NCI-H1048 (cell line): ENCODE measurements at places on chromosomes 7 and 10.

GRCh38 chr7:38438970-38439369 is 165.5 kb upstream of the TARP start:
- DNase-seq = no peak

GRCh38 chr10:124011464-124011863 is 81.9 kb downstream of the CHST15 start:
- no peak for DNase-seq

GRCh38 chr7:137790828-137791227 is 55.9 kb downstream of the DGKI start:
- no peak for DNase-seq

DNA sequence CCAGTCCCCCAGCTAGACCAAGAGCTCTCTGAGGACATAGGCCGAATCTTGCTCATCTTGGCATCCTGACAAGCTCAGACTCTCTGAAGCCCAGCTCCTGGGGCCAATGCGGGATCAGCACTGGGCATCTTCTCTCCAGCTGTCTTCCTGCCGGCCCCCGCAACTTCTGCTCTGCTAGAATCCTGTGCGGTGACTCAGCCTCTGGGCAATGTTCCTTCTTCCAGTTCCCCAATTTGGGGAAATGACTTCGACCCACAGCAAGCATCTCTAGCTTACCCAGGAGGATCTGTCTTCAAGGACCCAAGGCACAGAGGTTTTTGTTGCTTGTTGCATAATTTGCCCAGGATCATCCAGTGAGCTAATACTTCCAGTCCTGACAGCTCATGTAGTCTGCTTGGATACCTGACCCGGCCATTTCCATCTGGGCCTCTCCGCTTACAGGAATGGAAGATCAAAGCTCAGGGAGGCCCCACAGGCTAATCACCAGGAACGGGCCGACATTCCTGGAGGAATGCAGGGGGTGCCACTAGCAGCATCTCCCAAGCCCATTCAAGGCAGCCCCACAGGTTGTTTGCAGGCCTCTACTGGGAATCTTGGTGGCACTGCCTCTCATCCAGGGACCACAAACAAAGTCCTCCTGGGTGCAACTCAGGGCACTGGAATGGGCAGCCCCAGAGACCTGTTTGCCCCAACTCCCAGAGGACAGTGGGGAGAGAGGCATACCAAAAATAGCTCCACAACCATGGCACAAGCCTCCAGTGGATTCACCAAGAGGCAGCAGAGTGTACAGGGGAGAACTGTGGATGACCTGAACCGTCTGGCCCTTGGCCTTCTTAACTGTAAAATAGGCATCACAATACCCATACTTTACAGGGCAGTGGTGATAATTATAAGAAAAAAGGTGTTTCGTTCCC is 151.9 kb downstream of the NEURL1 start:
- no peak for DNase-seq

- DNase-seq = no peak
Observed at GRCh38 chr7:25028370-25029021, 48.5 kb upstream of the OSBPL3 start.

DNA sequence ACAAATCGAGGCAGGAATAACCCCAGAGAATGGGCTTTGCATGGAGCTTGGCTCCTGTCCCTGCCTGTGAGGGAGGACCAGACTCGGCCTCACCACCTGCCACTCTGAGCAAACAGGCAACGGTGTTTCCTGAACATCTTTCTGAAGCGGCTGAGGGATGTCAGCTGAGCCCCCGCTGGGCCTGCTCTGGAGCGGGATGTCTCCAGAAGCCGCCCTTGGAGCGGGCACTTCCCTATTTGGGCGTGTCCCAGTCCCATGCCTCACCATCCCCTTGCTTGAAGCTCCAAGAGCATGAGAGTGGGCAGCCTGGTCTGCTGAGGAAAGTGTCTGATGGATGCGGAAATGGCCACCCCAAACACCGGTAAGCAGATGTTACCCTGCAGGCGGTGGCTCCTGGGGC is 10.2 kb downstream of the ALKBH4 start:
- DNase-seq = no peak

DNA sequence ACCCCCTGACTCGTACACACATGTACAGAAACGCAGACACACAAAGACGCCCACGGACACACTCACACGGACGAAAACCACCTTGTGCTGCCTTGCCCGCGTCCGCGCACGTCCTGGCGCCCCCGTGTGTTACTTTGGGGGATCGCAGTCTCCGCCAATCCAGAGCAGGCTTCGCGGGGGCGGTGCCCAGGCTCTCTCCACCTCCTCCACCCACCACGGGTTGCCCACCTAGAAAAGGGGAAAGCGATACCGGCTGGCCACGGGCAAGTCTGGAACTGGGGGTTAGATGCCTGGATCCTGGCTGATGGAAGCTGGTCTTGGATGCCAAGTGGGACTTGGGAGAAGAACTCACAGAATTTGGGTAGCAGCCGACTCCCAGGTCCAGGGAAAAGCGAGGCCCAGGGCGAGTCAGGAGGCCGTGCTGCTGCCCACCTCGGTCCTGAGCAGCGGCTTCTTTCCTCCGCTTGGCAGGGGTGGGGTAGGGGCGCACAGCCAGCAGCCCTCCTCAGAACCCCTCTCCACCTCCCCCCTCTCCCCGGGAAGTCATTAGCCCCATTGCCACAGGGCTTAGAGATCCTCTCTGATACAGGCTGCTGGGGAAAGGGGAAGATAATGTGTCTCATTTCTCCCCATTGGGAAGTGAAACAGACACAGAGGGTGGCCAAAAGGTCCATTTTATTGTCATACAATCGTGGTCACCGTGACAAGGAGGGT is 4.6 kb upstream of the VGF start:
- DNase-seq = no peak

GRCh38 chr7:7408001-7408770 is 127.5 kb downstream of the COL28A1 start:
- DNase-seq = no peak

DNA sequence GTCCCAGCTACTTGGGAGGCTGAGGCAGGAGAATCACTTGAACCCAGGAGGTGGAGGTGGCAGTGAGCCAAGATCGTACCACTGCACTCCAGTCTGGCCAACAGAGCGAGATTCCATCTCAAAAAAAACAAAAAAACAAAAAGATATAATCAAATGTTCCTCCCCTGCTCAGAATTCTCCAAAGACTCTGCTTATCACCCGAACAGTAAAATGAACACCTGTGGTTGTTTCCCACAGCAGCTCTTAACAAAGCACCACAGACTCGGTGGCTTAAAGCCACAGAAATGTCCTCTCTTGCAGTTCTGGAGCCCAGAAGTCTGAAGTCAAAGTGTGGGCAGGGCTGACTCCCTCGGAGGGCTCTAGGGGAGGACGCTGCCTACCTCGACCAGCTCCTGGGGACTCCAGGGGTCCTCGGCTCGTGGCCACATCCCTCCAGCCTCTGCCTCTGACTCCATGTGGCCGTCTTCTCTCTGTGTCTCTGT is 4.1 kb upstream of the INTS1 start:
- DNase-seq = no peak

DNA sequence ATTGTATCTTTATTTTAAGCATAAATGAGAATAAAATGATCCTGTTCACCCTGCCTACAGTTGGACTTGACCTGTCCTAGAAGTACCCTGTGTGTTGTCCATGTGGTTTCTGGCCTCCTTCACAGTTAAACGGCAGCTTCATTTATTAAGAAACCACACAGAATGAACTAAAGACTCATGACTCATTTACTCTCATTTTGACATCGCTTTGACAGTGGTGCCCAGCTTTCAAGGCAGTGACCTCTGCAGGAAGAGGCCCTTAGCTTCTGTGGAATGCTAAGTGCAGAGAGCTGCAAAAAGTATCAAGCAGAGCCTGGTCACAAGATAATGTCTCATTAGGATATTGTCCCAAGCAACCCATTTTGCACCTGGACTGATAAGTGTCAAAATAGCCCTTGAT is 93.4 kb downstream of the AVL9 start:
- DNase-seq = no peak

- DNase-seq = no peak
Observed at GRCh38 chr7:41130561-41131236, 572.2 kb downstream of the INHBA start.

DNA sequence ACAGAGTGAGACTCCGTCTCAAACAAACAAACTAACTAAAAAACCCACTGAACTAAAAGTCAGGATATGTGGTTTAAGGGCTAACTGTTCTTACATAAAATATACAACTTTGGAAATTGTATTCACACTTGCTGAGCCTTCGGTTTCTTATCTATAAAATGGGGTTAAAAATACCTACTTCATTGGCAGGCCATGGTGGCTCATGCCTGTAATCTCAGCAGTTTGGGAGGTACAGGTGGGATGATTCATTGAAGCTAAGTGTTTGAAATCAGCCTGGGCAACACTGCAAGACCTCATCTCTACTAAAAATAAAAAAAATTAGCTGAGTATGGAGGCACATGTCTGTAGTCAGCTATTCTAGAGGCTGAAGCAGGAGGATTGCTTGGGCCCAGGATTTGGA is 115.4 kb upstream of the KLF6 start:
- no peak for DNase-seq

DNA sequence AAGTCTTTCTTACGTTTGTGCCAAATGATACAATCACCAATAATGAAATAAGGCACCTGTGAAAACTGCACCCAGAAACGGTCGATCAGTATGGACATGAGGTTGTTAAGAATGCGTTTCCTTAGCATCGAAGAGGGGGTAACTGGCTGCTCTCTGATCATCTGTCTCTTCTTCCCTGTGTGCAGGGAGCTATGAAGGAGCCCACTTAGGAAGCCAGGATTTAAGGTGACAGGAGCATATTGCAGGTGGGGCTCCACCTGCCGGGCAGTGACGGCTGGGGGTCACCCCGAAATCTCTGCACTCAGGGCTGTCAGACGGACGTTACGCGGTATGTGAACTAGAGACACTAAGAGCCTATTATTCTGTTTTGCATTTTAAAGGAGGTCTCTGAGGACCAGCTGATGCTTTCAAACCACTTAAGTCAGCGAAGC is 64.5 kb downstream of the CARD11 start:
- DNase-seq = no peak

GRCh38 chr10:49351669-49352068 is 44.2 kb downstream of the DRGX start:
- DNase-seq = no peak

DNA sequence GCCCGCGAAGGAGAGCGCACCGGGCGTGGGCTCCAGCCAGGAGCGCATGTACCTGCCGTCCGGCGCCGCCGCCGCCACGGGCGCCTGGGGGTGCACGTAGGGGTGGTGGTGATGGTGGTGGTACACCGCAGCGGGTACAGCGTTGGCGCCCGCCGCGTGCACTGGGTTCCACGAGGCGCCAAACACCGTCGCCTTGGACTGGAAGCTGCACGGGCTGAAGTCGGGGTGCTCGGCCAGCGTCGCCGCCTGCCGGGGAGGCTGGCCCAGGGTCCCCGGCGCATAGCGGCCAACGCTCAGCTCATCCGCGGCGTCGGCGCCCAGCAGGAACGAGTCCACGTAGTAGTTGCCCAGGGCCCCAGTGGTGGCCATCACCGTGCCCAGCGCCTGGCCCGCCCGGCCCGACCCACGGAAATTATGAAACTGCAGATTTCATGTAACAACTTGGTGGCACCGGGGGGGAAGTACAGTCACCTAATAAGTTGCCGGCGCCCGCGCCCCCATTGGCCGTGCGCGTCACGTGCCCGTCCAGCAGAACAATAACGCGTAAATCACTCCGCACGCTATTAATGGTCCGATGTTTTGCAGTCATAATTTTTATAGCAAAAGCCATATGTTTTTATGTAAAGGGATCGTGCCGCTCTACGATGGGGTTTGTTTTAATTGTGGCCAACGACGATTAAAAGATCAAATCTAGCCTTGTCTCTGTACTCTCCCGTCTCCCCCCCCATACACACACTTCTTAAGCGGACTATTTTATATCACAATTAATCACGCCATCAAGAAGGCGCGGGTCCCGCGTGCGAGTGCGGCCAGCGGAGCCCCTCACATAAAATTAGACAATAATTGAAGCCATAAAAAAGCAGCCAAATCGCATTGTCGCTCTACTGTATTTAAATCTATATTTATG is at the start of gene HOXA9:
Gene HOXA9, minus strand, starts transcription at position 449 of the 907 bp plus-strand sequence. Its CDS starts 80 bp downstream, at position 369.
- DNase-seq = peak; percentile 77

DNA sequence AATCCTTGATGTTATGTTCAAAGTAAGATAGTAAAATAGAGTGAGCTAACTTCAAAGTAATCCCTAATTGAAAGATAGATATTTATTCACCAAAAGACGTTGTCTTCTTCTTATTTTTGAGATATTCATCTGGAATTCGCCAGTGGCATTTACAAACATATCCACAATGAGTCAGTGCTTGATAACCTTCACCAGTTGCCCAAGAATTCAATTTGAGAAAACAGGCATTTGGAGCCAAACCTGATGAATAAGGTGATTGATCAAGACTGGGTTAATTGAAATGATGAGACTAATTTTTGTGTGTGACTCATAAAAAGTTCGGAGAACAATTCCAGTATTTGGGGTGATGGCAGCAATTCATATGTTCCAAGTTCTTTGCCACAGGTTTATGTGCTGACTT is 344.0 kb downstream of the ARL4A start:
- DNase-seq = no peak

DNA sequence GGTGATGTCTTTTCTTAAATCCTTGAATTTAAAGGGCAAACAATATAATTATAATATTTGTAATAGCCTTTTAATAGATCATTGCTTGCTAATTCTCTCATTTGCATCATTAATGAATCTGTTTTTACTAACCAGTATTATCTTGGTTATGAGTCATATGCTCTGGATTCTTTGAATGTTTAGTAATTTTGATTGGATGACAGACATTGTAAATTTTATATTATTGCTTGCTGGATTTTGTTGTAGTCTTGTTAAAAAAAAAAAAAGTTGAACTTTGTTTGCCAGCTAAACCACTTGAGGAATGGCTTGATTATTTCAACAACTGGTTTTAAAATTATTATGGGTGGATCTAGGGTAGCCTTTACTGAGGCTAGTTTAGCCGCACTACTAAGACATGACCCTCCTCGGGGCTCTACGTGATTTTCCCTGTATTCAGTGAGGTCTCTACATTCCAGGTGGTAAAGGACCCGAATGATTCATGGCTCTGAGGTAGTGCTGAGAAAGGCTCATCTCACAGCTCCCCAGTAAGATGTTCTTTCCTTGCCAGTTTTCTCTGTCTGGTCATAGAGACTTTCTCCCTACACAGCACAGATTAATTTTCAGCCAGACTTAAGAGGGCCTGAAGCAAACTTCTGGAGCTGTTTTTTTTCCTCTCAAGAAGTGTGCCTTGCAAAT is 8.5 kb downstream of the C10orf90 start:
- no peak for DNase-seq

DNA sequence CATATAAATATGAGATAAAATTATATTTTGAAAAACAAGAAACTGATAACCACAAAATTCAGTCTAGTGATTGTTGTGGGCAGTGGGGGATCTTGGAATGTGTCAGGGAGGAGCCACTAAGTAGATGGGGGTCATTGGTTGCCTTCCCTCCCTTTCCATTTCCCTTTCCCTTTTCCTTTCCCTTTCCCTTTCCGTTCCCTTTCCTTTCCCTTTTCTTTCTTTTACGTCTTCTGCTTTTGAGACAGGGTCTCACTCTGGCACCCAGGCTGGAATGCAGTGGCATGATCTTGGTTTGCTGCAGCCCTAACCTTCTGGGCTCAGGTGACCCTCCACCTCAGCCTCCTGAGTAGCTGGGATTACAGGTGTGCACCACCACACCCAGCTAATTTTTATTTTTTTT is 51.0 kb downstream of the DYNC2I1 start:
- DNase-seq = no peak
